ENCODE measurements at places on chromosomes 2 and 18.

DNA sequence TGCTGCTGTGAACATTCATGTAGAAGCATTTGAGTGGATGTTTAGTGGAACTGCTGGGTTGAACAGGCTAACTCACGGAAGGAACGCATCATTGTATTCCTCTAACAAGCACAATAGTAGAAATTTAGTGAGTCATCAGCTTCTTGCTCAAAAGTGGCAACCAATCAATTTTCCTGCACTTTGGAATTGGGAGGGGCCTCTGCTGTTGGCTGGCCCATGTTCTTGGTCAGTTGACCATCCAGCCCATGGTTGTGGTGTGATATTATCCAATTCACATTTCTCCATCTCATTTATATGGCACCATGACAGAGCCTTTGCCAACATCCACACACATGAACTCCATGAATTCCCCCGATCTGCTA lies 95.0 kb downstream of the TNFRSF11A start:
- no peak for DNase-seq

- no peak for DNase-seq
Measured at GRCh38 chr18:13889671-13890070, 25.7 kb downstream of the MC2R start.

DNA sequence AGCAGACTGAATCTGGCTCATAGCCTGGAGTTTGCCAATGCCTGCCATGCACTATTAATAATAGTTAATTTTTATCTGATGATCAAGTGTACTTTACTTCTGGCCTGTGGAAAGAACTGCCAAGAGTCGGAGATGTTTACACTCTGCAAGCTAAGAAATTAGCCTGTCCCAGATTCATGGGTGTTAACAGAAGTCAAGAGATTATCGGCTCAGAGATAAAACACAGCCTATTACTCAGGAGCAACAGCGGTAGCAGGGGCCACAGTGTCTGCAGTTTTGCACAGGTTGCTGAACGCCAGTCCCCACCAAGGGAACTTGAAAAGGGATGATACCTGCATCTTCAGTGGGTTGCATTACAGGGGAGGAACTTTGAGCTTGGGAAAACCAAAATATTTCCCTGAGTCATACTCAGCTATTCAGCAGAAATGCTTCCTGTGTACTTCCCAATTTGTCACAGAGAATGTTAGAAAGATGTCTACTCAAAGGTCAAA lies 4.3 kb upstream of the ADI1 start:
- no peak for DNase-seq

DNA sequence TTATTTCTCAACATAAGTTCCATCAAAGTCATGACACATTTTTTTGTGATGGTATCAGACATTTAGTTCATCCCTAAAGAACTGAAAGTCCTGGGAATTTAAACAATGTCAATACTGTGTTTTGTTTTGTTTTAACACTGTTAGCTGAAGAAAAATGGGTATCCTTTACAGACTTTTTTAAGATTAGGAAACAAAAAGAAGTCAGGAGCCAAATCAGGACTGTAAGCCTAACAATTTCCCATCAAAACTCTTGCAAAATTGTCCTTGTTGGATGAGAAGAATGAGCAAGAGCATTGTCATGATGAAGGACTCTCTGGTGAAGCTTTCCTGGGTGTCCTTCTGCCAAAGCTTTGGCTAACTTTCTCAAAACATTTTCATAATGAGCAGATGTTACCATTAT lies 69.4 kb downstream of the SRD5A2 start:
- no peak for DNase-seq

- DNase-seq = no peak
Measured at GRCh38 chr18:77560341-77560992, 310.8 kb downstream of the GALR1 start.

Measured in T-helper 1 cell (primary cell).